ENCODE measurements at places on chromosomes 12 and 14.

- DNase-seq: no peak
These were observed 4.6 kb downstream of the FBRSL1 start for GRCh38 chr12:132494294-132495164.

DNA sequence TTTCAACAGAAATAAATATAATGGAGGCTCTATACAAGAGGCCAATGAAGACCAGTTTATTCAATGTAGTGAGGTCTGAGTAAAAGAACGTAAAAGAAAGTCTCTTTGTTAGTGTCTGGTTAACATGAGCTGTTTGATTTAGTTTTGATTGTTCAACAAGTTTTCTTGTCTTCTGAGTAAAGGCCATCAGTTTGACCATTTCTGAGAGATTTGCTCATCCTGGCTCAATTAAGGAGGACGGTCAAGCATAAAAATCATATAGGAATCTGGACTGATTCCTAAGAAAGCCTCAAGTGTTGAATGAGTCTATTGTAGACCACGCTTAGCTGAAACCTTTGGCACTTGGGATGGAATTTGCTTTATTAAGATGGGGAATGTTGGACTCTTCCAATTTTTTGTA lies 32.5 kb upstream of the FGF23 start:
- DNase-seq: no peak

DNA sequence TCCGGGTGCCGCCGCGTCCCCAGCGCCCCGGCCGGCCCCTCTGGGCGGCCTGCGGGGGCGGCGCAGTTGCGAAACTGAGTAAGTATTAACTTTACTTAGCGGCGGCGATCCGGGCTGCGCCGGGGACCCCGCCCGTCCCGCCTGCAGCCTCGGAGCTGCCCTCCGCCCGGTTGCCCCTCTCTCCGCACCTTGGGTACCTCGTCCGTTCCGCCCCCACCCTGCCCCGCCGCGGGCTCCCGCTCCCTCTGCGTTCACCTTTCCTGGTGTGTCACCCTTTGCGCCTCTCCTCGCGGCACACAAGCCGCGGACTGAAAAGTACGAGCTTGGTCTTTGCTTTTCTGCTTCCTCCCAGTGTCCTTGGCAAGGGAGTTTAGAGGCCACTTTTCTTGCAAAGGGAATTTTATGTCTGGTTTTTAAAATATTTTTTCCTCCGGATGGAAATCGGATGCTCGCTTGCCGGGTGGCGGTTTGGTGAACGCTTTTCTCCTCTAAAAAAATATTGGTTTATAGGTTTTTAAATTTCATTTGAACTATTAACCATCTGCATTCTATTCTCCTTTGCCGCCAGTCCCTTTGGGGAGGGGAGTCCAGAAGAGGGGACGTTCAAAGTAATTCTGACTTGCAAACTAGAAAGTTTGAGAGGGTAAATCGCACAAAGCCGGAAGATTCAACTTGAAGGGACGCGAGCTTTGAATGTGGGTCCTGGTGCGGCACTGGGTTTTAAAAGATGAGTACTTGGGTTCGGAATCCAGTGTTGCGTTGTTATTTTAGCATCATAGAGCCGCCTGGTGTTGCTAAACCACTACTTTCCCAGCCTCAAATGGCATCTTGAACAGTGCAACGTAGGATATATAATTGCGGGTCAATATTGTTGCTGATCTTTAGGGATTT lies 834 bp downstream of the RASSF8 start:
- no peak for DNase-seq

- DNase-seq: no peak
These were observed 71.5 kb downstream of the EP400 start for GRCh38 chr12:132021031-132021871.

DNA sequence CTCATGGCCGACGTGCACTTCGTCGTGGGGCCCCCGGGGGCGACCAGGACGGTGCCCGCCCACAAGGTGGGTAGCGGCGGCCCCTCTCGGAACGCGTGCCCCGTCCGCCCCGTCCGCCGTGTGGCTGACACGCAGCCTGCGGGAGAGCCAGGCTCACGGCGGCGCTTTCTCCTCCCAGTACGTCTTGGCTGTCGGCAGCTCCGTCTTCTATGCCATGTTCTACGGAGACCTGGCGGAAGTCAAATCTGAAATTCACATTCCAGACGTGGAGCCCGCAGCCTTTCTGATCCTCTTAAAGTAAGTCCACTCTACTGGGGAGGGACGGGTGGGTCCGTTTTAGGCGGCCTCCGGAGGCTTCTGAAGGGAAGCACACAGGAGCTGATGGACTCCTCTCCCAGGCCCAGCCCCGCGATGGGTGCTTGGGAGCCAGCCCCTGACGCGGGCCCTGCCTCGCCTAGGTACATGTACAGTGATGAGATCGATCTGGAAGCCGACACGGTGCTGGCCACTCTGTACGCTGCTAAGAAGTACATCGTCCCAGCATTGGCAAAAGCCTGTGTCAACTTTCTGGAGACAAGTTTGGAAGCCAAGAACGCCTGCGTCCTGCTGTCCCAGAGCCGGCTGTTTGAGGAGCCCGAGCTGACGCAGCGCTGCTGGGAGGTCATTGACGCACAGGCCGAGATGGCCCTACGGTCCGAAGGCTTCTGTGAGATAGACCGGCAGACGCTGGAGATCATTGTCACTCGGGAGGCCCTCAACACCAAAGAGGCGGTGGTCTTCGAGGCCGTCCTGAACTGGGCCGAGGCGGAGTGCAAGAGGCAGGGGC lies 1.1 kb downstream of the BTBD6 start:
- no peak for DNase-seq

GRCh38 chr12:92028441-92028709 lies 117.3 kb downstream of the BTG1 start:
- no peak for DNase-seq

- DNase-seq: no peak
These were observed 475.6 kb upstream of the MIS18BP1 start for GRCh38 chr14:45728434-45729225.

DNA sequence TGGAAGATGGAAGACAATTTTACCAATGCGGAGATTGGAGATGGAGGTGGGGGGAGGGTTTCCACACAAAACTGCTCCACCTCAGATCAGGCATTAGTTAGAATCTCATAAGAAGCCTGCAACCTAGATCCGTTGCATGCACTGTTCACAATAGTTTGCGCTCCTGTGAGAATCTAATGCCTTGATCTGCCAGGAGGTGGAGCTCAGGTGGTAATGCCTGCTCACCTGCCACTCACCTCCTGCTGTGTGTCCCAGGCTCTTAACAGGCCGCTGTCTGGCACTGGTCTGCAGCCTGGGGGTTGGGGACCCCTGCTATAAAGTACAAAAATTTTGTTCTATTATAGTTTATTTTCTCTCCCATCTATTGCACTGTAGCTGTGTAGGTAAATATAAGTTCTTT lies 84.9 kb upstream of the FOXG1 start:
- no peak for DNase-seq

- DNase-seq: no peak
These were observed 86.9 kb downstream of the STAB2 start for GRCh38 chr12:103673891-103674375.

DNA sequence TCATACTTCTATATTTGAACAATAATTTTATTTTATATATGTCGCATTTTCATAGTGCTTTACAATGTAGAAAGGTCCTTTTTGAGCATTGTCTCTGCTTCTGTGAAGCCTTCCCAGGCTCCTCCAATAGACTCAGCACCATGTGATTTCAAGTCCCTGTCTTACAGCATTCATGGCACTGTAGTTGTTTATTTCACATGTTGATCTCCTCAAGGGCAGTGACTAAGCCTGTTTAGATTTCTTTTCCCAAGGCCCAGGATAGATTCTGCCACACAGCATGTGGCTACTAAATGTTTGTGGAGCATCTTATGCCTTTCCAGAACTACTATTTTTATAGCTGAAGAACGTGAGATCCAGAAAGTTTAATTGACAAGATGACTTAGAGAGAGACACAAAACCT lies 391.7 kb downstream of the TMEM117 start:
- no peak for DNase-seq

DNA sequence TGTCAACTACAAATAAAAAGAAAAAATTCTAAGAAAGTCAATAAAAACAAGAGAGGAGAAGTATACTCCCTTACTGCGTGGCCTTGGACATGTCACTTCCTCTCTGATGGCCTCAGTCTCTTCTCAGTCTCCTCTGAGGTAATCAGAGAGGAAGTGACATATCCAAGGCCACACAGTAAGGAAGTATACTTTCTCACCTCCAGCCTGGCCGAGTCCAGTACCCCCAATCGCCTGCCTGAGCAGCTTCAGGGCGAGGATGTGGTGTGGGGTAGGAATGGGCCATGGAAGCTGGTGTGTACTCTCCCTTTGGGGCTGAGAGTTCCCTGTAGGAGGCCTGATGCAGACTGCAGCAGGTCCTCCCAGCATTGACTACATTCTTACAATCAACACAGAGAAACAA lies 15.8 kb downstream of the VDR start:
- peak; percentile 35 for DNase-seq

Data from CD4-positive, alpha-beta T cell treated with Interferon alpha-2 for 1 hour (primary cell).